Cerebellar nuclear complex (tissue), 1 donor: ENCODE measurements at places on chromosomes 3 and 15.

DNA sequence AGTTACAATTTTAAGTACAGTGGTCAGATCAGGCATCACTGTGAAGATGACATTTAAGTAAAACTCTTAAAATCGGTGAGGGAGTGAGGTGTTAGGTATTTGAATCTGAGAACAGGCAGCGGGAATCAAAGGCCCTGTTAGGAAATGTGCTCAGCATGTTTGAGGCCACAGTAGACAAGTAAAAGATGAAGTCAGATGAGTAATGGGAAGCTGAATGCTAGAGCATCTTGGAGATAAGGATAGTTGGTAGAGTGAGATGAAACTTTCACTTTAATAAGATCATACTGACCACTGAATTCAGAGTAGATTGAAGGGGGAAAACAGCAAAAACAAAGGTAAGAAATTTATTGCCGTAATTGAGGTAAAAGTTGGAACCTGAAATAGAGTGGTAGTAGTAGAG lies 61.6 kb downstream of the DCBLD2 start:
- DNase-seq: no peak

GRCh38 chr3:14802381-14802731 lies 16.4 kb upstream of the FGD5 start:
- no peak for DNase-seq

DNA sequence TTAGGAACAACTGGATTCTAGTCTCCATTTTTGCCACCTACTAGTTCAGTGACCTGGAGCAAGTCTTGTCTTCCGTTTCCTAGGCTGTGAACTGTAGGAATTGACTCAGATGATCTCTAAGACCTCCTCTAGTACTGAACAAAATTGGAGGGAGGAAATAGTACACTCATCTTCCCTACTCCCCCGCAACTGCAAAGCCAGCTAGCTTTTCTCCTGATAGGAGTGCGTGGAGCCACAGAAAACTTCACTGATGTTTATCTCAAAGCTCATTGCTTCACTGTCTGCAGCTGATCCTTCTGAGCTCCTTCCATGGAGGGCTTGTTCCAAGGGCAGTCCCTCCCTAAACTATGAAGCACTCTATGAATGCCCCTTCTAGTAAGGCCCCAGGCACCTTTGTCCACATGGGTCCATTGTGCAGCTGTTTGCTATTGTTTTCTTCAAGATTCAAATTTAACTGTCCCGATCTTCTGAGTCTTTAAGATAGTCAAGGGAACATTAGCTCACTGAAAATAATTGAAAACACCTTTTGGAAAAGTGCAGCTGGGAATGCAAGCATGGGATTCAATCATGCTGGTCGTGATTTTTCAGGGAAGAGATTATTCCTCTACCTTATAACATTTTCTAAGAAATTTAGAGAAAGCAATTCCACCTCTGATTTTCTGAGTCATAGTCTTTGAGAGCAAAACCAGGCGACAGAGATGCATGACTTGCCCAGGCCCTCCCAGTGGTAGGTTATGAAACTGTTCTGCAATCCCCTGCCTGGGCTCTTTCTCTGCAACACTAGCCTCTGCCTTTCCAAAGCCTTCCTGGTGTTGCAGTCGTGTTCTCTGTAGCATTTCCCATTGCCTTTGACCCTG lies 24.3 kb downstream of the FILIP1L start:
- no peak for DNase-seq

- no peak for DNase-seq
These were observed 149.9 kb downstream of the SHQ1 start for GRCh38 chr3:72698154-72698917.

DNA sequence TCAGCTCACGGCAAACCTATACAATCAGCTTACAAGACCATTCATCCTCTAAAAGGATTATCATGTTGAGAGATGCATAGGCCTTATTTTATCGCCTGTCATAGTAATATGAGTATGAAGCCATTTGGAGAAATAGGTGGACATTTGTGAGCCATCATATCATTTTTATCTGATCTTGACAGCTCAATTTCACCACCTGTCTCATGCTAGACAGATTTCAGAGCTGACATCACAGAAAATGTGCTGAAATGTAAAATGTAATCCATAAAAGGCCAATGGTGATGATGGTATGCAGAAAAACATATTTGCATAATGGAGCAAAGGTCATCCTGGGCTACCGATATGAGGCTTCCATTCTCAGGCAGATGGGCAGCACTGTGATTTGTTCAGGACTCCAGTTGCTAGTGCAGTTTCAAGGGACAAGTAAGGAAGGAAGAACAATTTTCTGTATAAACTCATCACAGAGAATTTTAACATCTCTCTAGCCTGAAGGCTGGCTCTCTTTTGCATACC lies 221.5 kb downstream of the ULK4 start:
- DNase-seq: no peak

- DNase-seq: no peak
These were observed 114.6 kb upstream of the FLNB start for GRCh38 chr3:57893668-57894067.

DNA sequence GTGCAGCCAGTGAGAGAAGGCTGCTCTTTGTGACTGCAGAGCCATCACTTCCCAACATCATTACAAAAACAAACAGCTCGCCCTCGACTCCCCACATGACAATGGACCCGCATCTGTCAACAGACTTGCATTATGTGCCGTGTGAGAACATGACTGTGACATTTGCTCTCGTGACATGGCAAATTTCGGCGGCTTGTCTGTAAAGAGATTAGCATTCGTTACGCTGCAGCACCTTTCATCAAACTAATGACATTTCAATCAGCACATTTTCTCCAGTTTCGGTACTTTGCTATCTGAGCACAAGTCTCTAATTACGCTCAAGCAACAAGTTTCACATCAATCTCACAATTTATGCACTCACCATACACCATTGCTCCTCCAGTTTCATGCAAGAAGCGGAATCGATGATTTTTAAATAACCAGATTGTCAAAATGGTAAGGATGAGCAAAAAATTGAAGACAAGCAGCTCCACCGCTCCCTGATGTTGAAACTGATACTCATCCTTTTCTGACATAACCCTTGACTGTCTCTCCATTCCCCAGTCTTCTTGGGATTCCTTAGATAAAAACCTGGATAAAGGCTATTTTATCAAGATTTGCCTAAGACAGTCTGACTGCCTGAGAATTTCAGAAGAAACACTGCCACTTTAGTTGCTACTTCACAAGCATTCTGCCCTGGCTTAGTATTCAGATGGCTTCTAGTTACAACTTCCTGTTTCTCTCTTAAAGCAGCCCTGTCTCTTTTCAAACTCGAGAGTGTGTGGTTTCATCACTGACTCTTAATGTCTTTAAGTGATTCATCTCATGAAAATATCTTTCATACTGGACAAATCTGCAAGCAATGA lies at the start of gene SLC9A9:
TSS of gene SLC9A9 (minus strand) at position 682 of the 845 bp plus-strand sequence. CDS start at position 536, 146 bp downstream.
- DNase-seq: no peak

DNA sequence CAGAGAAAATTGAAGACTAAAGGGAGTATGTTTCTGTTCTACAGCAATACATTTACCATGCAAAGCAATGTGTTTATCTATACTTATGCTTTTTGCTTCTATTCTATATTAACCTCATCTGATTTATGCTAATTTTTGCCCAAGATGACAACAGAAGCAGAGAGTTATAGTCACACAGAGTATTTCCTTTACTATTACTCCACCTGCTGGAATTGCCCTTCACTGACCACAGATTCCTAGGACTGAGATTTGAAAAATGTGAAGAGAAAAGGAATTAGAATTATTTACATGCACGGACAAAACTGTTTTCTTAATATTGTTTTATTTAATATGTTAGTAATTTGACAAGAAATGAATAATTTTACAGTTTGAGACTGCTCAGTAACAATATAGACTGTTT lies 745.6 kb downstream of the VGLL3 start:
- no peak for DNase-seq

- no peak for DNase-seq
These were observed 79.2 kb downstream of the ABI3BP start for GRCh38 chr3:100913870-100914648.

GRCh38 chr3:56003129-56003528 lies 465.1 kb downstream of the ERC2 start:
- DNase-seq: no peak

DNA sequence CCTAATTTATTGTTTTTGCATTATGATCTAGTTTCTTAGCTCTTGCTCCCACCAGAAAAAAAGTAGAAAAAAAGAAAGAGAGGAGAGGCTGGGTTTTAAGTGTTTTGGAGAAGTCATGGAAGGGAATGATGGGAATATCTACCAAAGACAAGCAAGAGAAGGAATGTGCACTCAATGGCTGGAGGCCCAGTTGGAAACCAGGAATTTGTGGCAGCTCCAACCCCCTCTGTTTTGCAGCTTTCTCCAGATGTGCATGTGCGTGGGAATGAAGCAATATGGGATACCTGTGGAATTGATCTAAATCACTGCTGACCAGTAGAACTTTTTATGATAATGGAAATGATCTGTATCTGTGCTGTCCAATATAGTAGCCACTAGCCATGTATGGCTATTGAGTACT lies 27.1 kb downstream of the EIF2AK4 start:
- DNase-seq: no peak

DNA sequence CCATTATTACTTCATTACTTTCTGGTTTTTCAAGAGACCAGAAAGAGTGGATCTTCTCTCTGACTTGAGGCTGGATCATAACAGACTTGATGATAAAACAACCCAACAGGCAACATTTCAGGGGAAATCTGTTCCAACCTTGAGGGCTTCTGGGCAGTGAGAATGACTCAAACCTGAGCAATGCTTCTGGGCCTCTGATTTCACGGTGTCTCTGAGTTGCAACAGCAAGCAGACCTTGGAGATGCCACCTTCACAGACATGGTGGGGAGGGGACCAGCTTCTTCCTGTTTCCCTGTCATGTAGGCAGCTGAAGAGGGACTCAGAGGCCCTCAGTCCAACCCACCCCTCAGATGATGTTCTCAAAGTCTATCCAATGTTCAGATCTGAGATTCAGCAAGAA lies 104.0 kb downstream of the ABHD5 start:
- no peak for DNase-seq

GRCh38 chr15:100973351-100974111 lies 54.4 kb downstream of the LRRK1 start:
- no peak for DNase-seq

DNA sequence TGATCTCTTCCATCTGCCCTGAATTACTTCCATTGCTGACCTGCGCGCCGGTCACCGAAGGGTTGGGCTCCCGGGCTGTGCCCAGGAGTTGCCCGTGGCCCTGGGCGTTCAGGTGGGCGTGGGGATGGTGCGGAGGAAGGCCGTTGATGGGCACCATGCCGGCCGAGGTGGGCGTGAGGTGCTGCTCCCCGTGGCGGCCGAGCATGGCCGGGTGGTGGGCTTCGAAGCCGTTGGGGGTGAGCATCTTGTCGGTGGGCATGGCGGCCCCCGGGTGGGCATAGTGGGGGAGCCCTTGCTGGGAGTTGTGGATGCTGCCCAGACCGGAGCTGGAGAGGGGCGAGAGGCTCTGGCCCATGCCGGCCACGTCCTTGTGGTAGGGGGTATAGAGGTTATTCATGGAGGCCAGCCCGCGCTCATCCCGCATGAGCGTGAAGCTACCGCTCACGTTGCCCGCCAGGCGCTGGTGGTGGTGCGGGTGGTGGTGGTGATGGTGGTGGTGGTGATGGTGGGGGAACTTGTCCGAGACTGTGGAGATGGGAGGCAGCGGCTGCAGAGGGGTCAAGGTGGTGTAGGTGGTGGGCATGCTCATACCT lies 1.0 kb downstream of the ONECUT1 start:
- DNase-seq: no peak

GRCh38 chr15:23497710-23498111 lies 50.7 kb upstream of the GOLGA6L2 start:
- no peak for DNase-seq

DNA sequence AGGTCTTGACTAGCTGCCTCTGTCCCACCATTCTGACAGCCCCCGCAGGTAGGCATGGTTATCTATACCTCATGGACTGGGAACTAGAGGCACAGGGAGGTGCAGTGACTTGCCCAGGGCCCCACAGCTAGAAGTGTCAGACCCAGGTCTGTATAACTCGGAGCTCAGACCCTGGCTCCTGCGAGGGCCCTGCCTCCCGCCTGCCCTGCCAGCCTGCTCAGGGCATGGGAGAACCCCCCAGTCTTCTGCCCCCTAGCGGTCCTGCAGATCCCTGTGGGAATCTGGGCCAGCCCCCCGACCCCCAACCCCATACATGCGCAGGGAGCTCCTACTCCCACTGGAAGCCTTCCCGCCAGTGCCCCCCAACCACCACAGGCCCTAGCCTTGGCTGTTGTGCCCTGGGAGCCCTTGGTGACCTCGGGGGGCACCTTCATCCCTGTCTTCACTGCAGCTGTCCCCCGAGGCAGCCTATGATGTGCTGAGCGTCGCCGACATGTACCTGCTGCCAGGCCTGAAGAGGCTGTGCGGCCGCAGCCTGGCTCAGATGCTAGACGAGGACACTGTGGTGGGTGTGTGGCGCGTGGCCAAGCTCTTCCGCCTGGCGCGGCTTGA lies 6.9 kb downstream of the ABTB1 start:
- no peak for DNase-seq

DNA sequence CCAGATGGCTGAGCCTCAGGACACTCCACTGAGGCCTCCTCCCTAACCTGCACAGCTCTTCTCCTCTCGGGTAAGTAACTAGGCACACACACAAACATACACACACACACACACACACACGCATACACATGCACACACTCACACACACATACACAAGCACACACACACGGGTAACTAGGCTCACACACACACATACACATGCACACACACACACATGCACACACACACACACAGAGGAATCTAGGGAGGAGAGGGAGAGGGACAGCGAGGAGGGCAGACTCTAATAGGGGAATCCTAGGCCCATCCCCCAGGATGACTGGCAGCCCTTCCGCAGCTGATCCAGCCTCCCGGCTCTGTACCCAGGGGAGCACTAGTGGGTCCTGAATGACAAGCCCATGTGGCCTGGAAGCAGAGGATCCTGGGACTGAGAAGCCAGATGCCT lies 177.4 kb upstream of the LINGO1 start:
- DNase-seq: no peak

DNA sequence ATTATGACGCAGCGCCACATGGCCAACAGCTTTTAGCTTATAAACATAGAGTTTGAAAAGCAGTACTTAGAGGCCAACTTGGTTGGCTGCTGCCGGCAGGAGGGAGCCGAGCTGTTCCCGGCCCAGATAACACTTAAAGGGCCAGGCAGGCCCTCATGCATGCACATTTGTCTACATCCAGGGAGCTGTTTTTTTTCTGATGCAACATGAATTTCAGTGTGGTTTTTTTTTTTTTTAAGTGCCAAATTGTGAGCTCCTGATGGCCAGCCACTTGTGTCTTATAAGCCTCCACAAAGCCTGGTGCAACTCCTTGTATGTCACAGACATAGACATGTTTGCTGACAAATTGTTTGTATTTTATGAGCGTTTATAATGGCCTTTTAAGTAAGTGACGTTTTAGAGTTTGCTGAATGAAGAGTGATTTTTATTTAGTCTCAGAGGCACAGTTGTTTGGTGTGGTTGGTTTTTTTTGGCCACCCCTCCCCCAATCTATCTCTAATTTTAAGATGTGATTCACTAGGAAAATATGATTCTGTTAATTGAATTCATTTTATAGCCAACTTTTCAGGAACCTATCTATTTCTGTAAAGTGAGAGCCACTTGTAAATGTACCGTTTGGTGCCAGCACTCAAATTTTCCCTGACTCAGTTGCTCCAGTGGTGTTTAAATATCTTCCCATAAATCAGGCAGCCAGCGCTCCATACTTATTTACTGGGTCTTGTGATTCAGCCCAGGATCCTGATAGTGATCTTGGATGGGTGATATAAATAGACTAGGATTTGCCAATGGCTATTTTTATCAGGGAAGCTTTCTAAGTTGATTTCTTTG lies 134.3 kb downstream of the VGLL4 start:
- no peak for DNase-seq

GRCh38 chr15:67066041-67066958 lies 898 bp downstream of the SMAD3 start:
- no peak for DNase-seq
